ENCODE measurements at places on chromosomes 2 and 18.

- DNase-seq = no peak
These were observed 87.6 kb downstream of the MRPS9 start for GRCh38 chr2:105125428-105125827.

- DNase-seq = no peak
These were observed 1173.6 kb upstream of the CHAC2 start for GRCh38 chr2:52594026-52594425.

DNA sequence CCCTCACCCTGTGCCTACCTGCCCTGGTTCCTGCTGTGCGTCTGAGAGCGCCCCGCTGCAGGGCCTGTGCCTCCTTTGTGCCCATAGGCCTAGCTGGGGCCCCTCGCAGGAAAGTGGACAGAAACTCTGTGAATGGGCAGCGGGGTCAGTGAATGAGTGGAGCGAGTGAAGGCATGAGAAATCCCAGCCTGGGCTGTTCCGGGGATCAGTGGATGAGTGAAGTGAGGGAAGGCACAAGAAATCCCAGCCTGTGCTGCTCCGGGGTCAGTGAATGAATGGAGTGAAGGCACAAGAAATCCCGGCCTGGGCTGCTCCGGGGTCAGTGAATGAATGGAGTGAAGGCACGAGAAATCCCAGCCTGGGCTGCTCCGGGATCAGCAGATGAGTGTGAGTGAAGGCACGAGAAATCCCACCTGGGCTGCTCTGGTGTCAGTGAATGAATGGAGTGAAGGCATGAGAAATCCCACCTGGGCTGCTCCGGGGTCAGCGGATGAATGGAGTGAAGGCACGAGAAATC, 2.0 kb downstream of the COLEC11 start:
- DNase-seq = no peak

DNA sequence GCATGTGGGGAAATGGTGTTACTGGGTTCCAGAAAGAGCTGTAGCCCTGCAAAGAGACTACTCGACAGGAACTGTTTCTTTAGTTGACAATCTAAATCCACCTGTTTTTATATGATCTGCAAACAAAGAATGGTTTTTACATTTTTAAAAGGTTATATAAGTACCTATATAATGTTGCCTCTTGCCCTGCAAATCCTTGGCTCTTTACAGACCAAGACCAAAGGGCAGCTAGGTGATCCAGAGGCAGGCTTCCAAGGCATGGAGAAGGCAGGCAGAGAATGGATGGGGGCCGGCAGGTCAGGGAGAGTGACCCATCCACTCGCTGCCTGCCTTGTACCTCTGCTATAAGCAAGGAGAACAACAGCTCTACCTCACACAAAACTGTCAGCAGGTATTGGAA, 173.6 kb downstream of the ANTXR1 start:
- DNase-seq = no peak

- DNase-seq = no peak
These were observed 1208.4 kb downstream of the DPP10 start for GRCh38 chr2:115650827-115651226.

- no peak for DNase-seq
These were observed 107.0 kb downstream of the BCL2L11 start for GRCh38 chr2:111227716-111228141.

- DNase-seq = no peak
These were observed 61.1 kb downstream of the PRKCE start for GRCh38 chr2:45712570-45712969.

DNA sequence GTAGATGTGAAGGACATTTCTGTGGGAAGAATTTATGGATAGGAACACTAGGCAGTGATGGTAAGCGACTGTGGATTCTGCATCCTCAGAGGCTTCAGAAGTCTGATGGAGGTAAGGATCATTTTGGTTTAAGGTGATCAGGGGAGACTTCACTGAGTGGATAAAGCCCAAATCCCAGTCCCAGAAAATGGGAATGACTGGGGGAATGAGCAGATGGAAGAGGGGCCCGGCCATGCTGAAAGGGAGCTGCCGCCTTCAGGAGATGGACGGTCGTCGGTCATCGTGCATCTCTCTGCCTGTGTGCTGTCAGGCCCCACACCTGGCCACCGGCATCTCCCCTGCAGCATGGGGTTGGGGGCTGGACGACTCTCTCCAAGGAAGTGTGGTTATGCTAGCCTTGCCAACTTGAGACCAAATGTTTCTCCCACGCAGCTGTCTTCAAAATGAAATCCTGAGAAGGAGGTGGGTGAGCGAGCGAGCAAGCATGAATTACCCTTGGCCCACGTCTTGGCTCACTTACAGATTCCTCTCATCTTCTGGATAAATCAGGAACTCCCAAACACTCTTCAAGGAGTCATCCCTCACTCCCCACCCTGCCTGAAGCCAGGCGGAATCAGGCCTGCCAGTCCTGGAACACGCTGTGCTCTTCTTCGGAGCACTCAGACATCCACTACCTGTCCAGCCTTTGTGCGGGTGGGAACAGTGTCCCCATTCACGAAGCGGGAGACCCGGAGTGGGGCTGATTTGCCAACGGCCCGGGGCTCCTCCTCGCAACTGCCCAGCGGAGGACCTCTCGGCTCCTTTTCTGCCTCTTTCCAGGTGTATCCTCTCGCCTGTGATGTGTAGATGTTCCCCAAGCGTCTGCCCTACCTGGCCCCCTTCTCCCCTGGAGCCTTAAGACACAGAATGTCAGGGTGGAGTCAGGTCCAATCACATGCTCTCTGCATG, 85.6 kb downstream of the PRKCE start:
- DNase-seq = no peak

DNA sequence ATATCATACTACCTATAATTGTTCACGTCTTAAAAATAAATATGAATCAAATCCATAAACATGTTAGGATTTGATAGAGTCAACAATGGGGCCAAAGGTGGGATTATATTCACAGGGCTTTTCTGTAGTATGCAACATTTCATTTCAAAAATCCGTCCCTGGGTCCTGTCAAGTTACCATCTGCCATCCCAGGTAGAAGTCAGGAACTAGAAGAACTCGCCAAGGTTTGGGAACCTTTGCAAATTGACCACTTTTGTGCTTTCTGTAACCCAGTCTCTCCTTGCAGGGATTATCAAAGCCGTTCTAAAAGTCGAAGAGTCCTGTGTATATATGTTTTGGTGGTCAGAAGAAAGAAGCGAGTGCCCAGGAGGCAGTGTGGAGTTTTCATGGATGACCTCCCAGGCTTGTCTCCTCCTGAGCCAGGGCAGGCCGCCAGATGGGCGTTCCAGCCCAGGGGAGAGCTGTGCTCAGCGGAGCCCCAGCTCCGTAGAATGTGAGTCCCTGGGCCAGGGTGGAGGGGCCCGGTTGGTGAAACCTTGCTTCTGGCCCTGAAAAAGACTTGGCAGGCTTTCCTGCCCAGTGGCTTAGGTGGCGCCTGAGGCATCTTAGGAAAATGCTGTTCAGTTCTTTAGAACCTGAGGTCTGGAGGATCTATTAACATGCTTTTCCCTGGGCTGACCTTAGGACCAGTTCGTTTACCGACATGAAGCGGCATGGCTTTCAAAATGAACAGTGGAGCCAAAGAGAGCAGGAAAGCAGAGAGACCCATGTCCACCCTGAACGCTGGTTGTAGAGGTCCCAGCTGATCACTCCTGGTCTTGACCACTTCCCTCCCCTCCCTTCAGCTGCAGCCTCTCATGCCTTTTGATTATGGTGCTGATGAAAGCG, 69.2 kb downstream of the LONRF2 start:
- no peak for DNase-seq

DNA sequence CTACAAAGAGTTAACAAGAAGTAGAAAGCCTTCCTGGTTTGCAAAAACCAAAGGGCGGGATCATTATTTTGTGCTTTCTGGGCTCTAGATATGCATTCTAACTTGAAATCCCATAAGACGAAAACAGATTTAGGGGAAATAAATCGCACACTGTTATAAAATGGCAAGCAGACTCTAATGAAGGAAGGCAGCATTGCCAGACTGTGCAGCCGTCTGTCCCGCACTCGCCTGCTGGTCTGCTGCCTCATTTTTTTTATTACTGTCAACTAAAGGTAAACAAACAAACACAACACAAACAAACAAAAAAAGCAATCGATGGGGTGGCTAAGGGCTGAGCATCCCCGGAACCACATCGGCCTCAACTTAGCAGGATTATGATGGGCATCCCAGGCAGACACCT, 24.4 kb downstream of the ZNF521 start:
- DNase-seq = no peak

DNA sequence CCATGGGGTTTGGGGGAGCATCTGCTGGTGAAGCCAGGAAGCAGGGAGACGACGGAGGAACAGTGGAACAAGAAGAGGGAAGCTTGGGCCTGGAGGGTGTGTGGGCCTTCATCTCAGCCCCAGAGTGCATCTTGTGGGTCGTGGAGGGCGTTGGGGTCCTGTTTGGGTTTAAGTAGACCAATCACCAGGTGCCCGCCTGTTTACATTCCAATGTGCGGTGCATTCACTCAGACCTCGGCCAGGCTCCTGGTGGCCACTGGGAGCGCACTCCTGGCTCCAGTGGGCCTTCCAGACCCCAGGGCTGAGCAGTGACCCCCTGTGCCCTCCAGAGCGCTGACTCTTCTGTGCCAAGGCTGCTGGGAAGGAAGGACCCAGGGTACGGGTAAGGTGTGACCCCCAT, 293.7 kb downstream of the NDUFA10 start:
- no peak for DNase-seq

GRCh38 chr18:50143886-50144285, 51.1 kb downstream of the MYO5B start:
- no peak for DNase-seq

DNA sequence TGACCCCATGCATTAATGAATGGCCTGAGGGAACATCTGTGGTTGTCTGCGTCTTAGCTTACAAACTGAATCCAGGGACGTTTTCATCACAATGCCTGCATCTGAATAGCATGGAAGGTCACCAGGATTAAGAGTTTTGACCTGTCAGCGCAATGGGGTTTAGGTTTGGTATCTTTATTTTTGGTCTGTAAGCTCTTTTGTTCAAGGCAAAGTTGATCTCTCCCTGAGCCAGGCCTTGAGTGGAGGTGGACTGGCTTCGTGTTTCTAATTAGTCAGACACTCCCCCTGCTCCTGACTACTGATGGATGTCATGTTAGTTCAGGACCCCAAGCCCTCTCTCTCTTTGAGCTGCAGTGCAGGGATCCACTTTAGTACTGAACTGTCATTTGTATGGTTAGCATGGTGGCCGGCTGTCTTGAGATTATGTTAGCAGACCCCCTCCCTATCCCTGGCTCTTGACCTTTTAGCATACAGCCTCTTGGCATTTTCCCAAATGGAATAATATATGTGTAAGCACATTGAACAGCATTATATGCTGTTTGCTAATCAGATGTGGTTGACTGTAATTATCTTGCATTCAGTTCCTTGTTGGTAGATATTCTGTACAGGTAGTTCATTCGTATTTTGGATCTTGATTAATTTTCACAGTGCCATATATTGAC, 59.2 kb downstream of the LYPD6 start:
- no peak for DNase-seq

DNA sequence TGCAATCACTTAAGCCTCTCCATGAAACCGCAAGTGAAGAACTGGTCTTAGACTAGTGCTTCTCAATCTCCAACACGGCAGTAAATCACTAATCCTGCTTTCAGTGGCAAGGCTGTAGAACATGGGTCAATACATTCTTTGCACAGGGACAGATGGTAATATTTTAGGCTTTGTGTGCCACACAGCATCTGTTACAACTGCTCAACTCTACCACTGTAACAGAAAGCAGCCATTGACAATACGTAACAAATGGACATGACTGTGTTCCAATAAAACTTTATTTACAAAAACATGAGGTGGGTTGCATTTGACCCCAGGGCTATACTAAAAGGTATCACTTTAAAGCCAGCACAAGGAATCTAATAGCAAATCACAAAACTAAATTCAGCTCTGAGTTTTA, 51.1 kb downstream of the RNF152 start:
- no peak for DNase-seq

DNA sequence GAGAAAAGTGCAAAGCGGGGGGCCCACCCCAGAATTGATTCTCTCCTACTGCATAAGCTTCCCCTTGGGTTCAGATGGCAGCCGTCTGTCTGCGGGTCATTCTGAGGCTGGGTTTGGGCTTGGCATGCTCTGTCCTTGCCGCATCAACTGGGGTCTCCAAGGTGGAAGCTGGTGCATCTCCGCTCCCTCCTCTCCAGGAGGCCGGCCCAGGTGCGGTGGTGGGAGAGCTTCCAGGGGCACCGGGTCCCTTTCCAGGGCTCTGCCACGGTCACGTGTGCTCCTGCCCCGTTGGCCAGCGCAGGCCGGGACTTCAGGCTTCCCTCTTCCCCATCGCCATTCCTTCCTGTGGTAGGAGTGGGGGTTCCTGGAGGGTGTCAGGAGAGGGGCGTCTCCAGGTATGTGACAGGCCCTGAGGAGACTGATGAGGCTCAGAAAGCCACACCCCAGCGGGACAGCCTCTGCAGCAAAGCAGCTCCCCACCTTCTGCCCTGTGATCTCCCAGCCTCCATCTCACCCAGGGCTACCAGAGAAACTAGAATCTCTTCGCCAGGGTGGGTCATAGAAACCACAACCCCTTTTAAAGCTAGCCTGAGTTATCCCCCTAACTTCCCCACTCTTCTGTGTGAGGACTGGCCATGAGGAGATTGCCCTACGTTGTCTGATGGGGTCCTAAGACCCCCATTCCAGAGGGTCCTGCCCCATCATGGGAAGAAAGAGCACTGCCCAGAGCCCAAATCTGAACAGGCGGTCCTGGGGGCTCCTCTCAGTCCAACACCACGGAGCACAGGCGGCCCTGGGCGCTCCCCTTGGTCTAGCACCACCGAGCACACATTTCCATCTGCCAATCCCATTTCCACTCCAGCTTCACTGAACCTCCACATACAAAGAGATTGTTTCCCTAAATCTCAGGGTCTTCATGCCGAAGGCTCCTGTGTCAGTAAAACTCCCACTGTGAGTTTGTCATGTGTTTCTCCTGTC, 76.6 kb downstream of the SLC66A2 start:
- DNase-seq = no peak

- no peak for DNase-seq
These were observed 20.1 kb downstream of the CTLA4 start for GRCh38 chr2:203887677-203888076.

DNA sequence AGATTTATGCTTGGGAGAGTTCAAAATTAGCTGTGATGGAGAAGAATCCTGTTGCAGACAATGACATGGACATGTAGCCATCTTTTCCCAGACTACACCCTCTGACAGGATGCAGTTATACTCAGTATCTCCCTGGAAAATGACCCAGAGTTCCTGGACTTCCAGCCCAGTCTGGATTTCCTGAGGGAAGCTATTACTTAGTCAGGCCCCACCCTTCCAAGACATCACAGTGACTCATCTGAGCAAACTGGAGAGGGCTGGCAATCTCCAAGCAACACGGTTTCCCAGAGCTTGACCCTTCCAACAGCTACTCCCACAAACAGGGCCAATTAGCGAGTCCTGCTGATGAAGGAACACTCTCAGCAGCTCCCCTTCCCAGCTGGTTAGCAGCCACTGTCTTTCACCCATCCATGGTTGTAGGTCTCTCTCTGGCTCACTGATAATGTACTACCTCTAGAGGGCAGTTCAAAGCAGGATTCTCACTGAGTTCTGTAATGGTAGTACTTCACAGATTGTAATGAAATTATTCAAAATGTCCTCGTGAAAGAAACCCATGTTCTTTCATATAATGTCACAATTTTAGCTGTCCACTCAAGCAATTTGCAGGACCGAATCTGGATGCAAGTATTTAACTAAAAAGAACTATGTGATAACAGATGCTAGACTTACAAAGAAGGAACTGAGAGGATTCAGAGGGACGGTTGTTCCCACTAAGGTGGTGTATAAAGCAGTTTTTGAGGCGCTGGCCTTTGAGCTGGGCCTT, 110.2 kb downstream of the MDH1 start:
- no peak for DNase-seq
